ENCODE measurements at places on chromosomes 1 and 21. TPM values are rescaled to one million over a fixed set of nuclear protein-coding genes. Genes with fewer than 3 reads are reported as not detected.

DNA sequence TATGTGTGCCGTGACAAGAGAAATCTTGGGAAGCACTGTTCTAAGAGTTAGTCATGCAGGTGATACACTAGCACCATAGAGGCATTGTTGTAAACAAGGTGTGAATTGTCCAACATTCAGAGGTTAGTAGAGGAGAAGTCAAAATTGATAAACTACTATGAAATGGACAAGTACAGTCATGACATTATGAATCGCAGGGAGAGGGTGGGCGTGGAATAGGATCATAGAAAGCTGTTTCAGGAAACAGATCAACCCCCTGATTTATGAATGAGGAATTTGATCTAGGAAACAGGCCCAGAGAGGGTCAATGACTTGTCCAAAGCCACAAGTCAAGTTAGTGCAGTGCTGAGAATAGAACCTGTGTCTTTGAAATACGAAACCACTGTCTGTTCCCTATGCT, 58.5 kb upstream of the LAX1 start:
- no peak for DNase-seq

The SLAMF8 gene
- 0.70 TPM for polyA plus RNA-seq

GRCh38 chr1:65694126-65694525, 98.6 kb upstream of the PDE4B start:
- no peak for DNase-seq

DNA sequence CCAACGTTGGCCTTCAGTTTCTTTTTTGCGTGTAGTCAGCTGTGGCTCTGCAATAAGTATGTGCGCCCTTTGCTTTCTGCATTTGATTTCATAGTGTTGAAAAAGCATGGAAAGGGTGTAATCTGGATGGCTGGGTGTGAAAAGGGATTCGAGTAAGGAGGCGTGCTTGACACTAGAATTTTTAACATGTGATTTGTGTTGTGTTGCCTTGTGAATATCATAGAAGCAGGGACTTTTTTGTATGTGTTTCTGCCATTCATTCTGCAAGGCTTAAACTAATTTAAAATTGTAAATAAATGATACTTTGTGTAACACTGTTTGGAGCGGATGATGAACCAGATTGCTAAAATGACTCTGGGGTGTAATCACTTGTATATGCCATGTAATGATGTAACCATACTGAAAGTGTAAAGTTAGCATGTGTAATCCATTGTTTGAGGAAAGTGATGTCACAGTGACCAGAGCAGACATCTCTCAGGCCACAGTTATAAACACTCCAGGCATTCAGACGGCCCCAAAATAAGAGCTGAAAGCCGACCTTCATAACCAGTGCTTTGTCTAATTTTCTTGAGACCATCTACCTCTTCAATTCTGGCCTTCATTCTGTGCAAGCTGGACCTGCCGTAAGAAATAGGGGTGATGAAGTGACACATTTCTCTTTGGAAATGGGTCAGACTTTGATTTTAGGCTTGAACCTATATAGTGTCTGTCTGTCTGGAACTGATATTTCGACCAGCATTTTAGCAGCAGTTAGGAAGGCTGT, 618 bp downstream of the SH3BGR start:
- no peak for DNase-seq

The OR6K3 gene
- 0.10 TPM for polyA plus RNA-seq

DNA sequence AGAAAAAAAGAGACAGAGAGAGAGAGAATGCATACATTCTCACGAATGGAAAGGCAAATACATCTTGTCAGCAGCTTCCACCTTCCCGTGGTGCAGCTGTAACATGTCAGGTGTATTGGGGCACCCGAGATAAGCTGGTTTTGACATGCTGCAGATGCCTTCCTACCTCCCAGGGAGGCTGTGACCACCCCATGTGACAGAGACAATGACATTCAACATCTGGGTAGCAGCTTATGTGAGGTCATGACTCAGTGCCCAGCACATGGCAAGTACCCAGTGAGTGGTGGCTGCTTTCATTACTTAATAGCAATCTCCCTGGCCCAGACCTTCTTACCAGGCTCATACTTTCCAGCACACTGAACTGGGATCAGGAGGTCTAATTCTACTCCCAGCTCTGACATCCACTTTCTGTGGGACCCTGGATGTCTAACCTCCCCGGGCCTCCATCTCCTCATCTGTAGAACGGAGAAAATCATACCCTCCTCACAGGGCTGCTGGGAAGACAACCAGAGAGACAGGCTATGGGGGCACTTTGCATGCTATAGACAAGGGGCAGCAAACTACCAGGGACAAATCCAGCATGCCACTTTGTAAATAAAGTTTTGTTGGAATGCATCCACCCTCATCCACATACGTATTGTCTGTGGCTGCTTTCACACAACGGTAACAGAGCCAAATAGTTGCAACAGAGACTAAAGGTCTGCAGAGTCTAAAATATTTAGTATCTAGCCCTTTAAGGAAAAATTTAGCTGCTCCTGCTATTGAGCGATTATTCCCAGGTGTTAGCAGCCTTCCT, 38.5 kb upstream of the ZBTB40 start:
- no peak for DNase-seq

The EIF4G3 gene
- polyA plus RNA-seq, result 63.5 TPM

DNA sequence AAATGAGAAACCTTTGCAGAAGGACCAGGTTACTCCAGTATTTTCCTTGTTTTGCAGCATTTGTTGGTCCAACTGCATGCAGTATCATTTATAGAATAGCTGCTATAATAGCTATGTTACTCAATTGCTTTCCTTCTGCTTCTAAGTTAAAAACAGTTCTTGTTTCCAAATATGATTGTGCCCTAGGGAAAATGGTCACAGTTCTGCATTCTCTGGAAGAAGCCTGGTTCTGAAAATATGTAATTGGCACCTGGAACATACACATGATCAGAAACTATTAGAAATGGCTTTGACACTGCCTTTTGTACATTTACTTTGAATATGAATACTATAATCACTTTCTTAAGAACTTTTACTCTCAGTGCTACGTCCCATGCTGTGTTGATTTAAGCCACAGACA, 33.6 kb downstream of the HENMT1 start:
- DNase-seq, result no peak

- no peak for DNase-seq
Measured at GRCh38 chr1:239575113-239575512, 188.7 kb downstream of the CHRM3 start.

The ADCY10 gene
- 0.55 TPM for polyA plus RNA-seq

DNA sequence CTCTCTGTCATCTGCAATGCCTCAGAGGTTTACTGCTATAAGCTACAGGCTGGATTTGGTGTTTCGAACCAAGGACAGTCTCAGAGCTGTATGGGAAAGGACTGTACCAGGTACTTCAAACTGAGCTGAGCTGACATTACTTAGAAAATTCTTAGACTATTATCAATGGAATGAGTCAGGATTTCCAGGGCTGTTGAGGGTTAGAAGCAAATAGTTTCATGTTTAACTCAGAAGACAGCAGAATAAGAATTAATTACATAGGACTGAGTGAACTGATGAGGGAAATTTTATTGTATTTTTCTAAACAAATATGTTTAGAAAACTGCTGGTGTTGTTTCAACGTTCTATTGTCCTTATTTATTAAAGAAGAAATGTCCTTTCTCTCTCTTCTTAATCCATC, 74.3 kb upstream of the CAPZB start:
- no peak for DNase-seq

DNA sequence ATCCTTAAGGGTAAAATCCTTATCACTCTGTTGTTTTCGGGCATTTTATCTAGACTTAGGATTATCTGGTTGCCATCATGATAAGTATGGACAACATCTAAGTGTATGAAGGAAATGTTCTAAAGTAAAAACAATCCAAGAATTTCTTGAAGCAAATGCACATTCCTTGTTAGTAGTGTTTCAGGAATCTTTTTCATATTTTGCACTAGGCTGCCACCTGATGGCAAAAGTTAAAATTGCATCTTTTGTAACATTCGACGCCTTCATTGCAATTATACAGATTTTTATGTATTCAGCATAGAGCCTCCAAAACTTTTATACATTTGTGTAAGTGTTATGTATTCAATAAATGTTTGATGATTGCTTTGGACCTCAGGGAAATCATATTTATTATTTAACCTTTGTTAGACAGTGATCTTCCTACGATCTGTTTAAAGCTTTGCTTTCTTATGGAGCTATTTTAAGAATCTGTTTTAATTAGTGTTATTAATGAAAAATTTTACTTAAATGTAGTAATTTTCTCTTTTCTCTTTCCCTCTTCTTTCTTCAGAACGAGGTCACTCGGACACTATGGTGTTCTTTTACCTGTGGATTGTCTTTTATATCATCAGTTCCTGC, 49.4 kb upstream of the KIAA1614 start:
- peak; percentile 31 for DNase-seq

The CORT gene
- polyA plus RNA-seq, result 1.7 TPM

The OR2T2 gene
- polyA plus RNA-seq, result not detected

- DNase-seq, result no peak
Measured at GRCh38 chr1:195763907-195764374, 844.3 kb downstream of the KCNT2 start.

The PDE9A gene
- 41.0 TPM for polyA plus RNA-seq

The NKAIN1 gene
- 4.0 TPM for polyA plus RNA-seq

The OXCT2 gene
- polyA plus RNA-seq, result 0.68 TPM

DNA sequence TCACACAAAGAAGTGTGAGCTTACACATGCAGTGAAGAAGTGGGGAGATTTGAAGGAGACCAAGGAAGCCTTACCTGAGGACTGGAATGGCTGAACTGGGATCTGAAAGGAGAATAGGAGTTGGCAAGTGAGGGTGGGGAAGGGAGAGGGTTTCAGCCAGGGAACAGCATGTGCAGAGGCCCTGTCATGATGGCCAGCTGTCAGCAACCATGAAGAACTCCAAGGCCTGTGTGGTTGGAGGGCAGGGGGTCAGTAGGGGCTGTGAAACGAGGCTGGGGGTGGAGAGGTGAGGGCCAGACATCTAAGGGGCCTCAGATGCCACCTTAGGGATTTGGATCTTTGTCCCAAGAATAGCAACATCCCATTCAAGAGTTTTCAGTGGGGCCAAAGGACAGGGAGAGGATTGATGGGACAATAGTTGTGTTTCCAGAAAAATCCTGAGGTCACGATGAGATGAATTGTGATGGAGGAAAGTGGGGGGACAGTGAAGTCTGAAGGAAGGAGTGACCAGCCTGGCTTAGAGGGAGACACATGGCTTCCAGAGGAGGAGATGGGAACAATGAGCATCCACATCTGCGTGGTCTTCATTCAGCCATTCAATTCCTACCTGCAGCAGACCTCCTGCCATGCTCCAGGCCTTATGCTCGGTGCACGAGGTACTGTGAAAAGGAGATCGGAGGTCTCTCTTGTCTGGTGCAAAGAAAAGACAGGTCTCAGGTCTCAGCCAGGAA, 187.6 kb downstream of the MATN1 start:
- no peak for DNase-seq

- no peak for DNase-seq
Measured at GRCh38 chr1:184882957-184883815, 91.1 kb downstream of the NIBAN1 start.
